Hindlimb muscle (tissue), 1 donor: ENCODE measurements at places on chromosomes 11 and 22. TPM values are rescaled to one million over a fixed set of nuclear protein-coding genes. Genes with fewer than 3 reads are reported as not detected.

GRCh38 chr22:27588268-27588667 lies 213.3 kb downstream of the MN1 start:
- no peak for DNase-seq

- DNase-seq, result no peak
Observed at GRCh38 chr22:37609240-37610152, 862 bp downstream of the GGA1 start.

- no peak for DNase-seq
Observed at GRCh38 chr22:42025421-42025820, 26.8 kb downstream of the WBP2NL start.

GRCh38 chr22:40466976-40467375 lies 96.6 kb downstream of the SGSM3 start:
- no peak for DNase-seq

DNA sequence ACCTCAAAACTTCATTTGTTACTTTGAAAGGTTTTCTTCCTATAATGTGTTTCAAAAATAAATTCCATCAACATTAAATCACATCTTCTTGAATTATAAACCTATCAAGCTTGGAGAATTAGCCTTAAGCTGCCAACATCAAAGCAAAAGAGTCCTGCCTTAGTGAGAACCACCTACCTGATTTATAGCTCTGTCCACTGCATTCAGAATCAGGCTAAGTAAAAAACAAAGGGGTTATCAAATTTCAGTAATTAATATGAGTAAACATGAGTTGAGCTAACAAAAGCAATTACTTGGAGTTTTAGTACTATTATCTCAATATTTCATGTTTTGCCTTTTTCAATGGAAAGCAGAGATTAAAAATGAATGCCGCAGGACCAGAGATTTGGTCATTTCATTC lies 73.9 kb downstream of the CADM1 start:
- no peak for DNase-seq

DNA sequence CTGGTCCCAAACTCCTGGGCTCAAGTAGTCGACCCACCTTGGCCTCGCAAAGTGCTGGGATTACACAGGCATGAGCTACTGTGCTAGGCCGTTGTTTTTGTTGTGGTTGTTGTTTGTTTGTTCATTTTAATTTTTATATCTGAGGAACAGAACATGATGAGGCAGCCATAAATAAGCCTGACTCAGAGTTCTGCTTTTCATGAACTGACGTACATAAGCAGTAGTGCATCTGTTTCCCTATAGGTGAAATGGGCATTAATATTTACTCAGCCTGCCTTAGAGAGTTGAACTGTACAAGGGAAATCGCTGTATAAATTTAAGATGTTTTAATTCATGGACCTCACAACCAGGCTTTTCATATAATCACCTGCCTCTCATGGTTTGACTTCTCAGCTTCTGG lies 80.5 kb downstream of the PDHX start:
- DNase-seq, result no peak

DNA sequence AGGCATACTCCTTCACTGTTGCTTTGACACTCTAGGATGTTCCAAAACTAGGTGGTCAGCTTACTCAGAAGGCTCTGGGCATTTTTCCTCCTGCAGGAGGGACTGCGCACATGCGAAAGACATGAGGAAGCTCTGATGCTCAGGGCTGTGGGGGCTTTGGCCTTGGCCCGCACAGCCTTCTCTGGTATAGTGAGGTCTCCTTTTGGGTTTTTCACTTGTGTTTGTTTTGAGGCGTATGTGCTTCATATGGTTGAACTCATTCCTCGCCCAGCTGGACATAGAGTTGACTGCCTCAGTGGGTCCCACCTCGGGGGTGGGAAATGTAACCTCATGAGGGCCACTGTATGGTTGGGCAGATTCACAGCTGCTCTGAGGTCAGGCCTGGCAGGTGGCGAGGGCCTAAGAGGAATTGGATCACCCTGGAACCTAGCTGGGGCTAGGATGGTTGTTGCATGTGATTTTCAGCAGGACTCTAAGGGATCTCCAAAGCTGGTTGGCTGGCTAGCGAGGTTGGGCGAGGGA lies 63.7 kb downstream of the PTPRJ start:
- DNase-seq, result no peak

DNA sequence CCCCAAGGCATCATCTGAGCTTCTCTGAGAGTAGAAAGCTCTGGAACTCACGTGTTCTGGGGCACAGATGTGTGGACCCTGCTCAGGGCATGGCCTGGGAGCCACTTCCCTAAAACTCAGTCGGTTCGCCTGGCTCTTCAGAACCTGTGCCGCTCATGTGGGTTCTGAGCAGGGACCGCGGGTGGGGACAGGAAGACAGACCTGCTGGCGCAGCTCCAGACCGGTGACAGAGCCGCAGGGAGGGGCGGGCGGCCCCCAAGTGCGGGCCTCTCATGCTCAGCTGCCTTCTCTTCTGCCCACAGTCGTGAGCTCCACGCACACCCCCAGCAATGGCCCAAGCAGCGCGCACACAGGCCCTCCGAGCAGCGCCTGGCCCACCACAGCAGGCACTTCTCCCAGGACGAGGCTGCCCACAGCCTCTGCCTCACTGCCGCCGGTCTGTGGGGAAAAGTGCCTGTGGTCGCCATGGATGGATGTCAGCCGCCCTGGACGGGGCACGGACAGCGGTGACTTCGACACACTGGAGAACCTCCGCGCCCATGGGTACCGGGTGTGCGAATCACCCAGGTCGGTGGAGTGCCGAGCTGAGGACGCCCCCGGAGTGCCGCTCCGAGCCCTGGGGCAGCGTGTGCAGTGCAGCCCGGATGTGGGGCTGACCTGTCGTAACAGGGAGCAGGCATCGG lies 24.2 kb downstream of the MUC5AC start:
- no peak for DNase-seq

DNA sequence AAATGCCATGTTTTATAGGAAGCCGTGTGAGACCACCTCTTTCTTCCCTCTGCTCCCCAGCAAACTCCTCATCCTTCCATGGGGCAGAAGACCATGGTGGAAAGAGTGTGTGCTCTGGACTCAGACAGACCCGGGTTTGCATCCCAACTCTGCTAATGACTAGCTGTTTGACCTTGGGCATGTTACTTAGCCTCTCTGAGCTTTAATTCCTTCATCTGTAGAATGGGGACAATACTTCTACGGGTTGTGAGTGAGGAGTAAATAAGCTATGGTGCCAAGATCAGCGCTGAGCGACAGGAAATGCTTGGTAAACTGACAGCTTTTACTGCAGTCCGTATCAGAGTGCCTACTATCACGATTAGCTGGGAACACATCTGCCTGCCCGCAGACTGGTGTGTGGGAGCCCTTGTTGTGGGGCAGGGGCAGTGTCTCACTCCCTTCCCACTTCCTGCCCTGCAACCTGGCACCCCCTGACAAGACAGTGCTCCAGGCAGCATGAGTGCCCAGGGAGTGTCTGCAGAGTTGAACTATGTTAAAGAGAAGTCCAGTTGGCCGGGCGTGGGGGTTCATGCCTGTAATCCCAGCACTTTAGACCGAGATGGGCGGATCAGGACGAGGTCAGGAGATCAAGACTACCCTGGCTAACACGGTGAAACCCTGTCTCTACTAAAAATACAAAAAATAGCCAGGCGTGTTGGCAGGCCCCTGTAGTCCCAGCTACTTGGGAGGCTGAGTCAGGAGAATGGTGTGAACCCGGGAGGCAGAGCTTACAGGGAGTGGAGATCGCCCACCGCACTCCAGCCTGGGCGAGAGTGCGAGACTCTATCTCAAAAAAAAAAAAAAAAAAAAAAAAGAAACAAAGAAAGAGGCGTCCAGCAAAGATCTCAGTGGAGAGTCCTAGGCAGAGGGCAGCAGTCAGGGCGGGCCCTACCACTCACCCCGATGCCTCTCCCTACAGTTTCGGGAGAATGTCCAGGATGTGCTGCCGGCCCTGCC lies 2.2 kb downstream of the SEC14L2 start:
- no peak for DNase-seq

- no peak for DNase-seq
Observed at GRCh38 chr11:1780700-1781592, 17.2 kb upstream of the CTSD start.

GRCh38 chr11:119109843-119110242 lies 2.7 kb downstream of the C2CD2L start:
- no peak for DNase-seq

DNA sequence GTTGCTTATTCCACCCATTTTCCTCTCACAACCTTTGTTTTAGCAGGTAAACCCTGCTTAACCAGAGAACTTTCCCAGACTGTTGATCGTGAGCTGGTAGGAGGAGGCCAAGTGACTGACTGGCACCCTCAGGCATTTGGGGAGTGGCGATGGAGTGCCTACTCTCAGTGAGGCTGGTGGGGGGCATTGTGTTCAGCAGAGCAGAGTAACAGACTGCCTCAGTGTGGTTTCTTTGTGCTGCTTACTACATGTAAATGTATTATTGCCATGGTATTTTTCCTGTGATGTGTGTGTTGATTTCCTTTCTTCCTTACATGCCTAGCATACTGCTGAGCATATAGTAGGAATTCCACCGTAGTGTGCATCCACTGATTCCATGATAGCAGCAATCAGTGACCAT lies 2.6 kb downstream of the MARK2 start:
- DNase-seq, result no peak

DNA sequence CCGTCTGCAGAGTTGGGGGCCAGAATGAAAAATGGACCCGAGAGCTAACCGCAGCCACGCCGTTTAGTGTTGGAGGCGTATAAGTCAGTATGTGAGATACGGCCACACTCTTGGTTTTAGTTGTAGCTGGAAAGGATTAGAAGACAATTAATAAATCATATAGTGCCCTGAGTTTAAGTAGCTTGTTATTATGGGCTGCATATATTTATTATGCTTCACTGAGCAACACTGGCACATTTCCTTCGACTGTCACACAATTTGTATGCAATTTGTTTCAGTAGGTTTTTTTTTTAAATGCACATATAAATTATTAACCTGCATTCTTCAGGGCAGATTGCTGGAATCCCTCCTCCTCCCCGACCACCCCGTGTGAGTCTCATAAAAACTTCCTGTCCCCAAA lies 56.9 kb downstream of the PKNOX2 start:
- DNase-seq, result no peak

GRCh38 chr11:108872781-108873291 lies 208.0 kb downstream of the DDX10 start:
- DNase-seq, result no peak

DNA sequence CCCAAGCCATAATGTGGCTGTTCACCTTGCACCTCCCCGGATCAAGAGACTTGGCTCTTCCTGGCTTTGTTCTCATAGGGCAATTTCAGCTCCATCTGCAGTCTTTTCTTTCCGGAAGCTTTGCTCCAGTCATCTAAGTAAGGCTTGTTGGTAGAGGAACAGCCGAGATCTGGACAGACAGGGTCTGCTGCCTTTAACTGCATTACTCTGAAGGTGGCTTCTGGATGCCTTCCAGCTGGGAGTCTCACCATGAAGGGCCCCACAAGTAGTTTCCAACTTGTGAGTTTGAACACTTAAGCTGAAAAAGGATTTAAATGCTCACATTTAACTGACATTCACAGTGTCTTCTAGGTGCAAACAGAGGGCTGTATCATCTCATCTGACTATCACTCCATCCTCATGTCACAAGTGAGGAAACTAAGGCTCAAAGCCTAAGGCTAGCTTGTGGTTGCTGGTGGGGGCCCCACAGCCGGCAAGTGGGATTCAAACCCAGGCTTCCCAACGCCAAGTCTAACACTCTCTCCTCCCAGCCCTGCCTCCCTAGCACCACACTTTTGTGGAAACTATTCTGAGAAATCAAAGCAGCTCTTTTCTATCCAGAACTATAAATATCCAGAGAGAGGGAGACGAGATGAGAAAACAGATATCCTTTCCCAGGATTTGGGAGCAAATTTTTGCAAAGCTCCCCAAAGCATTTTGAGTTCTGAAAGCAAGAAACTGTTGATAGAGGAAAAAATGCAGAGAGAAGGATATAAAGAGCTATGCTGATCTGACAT lies 58.4 kb downstream of the GALNT18 start:
- DNase-seq, result no peak

DNA sequence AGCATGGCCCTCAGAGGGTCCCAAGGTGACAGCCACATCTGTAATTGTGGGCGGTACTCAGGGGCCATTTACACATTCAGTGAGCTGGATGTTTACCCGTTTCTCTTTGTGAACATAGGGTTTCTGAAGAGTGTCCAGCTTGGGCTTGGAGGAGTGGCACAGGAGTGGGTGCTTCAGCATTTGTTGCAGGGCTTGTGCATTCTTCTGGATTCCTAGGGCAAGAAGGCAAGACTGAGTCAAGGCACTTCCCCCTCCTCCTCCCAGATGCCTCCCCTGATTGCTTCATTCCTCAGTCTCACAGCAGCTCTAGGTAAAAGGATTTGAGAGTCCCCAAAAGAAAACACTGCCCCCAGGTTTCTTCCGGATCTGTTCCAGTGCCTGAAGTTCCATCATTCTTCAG lies 95.4 kb downstream of the RNF169 start:
- DNase-seq, result no peak

DNA sequence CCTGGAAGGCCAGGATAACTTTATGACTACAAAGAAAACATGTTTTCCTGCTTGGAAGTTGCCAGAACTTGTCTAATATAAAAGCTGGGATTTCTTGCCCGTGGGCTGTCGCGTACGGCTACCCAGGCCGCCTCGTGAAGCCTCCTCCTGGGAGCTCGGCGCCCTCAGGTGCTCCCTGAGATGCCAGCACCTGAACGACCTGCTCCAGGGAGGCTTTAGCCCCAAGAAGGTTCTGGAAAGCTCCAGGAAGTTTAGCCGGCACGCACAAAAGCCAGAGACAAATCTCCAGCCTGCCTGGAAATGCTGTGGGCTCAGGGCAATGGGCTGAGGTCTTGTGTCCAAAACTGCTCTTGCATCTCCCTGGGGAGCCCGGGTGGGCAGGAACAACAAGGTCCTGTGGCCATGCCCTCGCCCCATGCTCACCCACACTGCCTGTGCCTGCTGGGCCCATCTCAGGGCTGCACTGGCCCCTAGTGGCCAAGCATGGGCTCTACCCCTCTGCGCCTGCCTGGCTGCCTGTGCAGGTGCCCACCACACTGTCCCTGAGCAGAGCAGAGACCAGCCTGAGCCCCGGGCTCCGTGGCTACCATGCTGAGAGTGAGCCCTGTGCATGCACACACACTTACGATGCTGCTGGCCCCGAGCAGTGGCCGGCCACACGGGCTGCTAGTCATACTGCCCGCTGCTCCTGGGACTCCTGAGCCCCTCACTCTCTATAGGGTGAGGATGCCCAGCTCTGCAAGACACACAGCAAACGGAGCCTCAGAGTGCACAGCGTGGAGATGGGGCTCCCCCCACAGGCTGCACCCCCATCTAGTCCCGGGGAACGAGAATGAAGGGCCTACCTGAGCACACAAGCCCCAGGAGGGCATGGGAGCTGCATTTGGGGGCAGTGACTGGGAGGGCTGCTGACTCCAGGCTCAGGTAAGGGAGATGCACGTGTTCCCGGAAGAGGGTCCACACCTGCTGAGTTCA lies 4.9 kb upstream of the CELSR1 start:
- no peak for DNase-seq

Gene LINC01488
- 0.06 TPM for polyA plus RNA-seq

Gene FXYD6
- 227 TPM for polyA plus RNA-seq

Gene MMP11
- 8.2 TPM for polyA plus RNA-seq

Gene ACR
- 0.45 TPM for polyA plus RNA-seq

Gene NPTXR
- 4.1 TPM for polyA plus RNA-seq

Gene RIC3
- polyA plus RNA-seq, result 0.25 TPM

Gene LRRC56
- polyA plus RNA-seq, result 9.1 TPM

Gene NTM
- 10.4 TPM for polyA plus RNA-seq

Gene BIRC3
- polyA plus RNA-seq, result 1.7 TPM
